ENCODE measurements at places on chromosomes 6 and 20. TPM values are rescaled to one million over a fixed set of nuclear protein-coding genes. Genes with fewer than 3 reads are reported as not detected.
A peak's percentile ranks its signal among the peaks of the same experiment; 100 is the strongest.

DNA sequence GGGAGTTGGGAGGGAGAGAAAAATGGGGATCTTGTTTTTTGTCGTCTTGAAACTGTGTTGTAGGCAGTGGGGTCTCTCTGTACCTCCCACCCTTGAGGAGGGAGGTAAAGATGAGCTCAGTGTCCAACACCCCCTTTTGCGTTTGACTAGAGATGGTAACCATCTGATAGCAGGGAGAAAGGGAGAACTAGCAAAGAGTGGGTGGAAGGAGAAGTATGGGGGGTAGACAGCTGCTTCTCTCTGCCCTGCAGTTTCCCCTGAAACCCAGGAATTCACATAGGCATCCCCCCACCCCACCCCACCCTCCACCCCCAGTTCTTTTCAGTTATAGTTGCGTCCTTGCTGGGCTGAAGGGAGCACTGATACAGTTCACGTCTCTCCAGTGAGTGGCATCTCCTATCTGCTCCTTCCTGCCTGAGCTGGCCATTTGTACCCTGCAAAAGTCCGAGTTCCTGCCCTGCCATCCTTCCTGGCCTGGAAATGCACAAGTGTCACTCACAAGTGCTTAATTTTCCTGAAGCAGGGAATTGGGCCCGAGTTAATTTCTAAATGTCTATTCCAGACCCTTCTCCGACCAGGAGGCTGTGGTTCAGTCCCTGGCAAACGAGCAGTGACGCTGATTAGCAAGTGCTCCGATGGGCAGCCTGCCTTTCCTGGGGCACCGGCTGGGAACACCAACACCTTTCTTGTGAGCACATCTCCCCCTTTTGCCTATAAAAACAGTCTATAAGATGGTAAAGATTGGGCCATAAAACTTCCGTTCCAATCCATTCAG is 1.5 kb downstream of the SIRPA start:
- H3K27me3 ChIP-seq, result peaks cover 11% of the 10 kb centered on the region
- no peak for DNase-seq
- H3K27ac ChIP-seq, result peak overlapping the region; percentile 80

GRCh38 chr20:50758992-50759391 is 27.6 kb downstream of the PARD6B start:
- H3K4me3 ChIP-seq, result no peak overlapping the region
- H3K27me3 ChIP-seq, result no peaks in the 10 kb centered on the region
- H3K27ac ChIP-seq, result no peak overlapping the region
- peaks cover 24% of the 10 kb centered on the region for H3K4me1 ChIP-seq
- H3K36me3 ChIP-seq, result no peaks in the 10 kb centered on the region
- DNase-seq, result no peak

- no peak overlapping the region for H3K27ac ChIP-seq
- no peak for DNase-seq
- no peaks in the 10 kb centered on the region for H3K27me3 ChIP-seq
- no peaks in the 10 kb centered on the region for H3K4me1 ChIP-seq
- no peak overlapping the region for H3K4me3 ChIP-seq
- H3K36me3 ChIP-seq, result no peaks in the 10 kb centered on the region
Observed at GRCh38 chr6:77337392-77337791, 125.9 kb downstream of the HTR1B start.

GRCh38 chr20:8860011-8860495 is 208.8 kb upstream of the PLCB4 start:
- no peak for DNase-seq
- H3K36me3 ChIP-seq, result no peaks in the 10 kb centered on the region
- H3K27ac ChIP-seq, result no peak overlapping the region
- H3K4me1 ChIP-seq, result no peaks in the 10 kb centered on the region
- H3K4me3 ChIP-seq, result no peak overlapping the region

SLC26A8 gene
- not detected for total RNA-seq

DNA sequence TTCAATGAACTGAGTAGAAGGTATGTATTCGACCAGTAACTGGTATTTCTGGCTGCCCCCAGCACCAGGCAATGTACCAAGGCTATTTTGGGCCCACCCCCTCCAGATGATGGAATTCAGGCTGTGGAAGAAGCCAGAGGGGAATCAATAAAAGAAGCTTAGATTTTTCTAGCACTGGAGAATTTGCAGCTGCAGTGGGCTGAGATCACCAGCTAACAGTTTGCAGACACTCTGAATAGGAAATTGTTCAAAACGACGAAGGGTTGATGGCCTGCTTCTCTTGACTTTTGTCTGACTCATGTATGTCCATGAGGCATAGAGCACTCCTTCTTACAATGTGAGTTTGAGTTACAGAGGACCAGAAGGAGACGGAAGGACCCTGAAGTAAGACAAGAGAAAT is 32.4 kb upstream of the FBXO9 start:
- H3K27me3 ChIP-seq, result no peaks in the 10 kb centered on the region
- no peak overlapping the region for H3K4me3 ChIP-seq
- DNase-seq, result no peak
- no peaks in the 10 kb centered on the region for H3K4me1 ChIP-seq
- peaks cover 8% of the 10 kb centered on the region for H3K36me3 ChIP-seq

LRRC1 gene
- total RNA-seq, result 151 TPM

DNA sequence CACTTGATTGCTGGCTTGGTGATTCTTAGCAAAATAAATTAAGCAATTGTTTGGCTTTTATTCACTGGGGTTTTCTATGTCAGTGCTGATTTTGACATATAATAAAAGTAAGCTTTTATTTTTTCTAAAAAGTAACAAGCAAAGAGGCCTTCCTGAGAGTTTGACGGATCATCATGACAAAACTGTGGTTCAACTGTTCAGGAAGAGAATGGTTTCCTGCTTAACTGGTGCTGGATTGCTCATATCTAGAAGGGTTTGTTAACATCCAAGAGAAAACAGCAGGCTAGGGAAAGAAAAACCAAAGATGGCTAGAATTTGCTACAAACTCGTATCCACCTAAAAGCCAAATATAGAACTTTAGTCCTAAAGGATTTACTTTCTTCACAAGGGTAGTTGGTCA is 21.2 kb downstream of the SERPINB1 start:
- H3K27me3 ChIP-seq, result no peaks in the 10 kb centered on the region
- H3K36me3 ChIP-seq, result no peaks in the 10 kb centered on the region
- no peak overlapping the region for H3K27ac ChIP-seq
- H3K4me1 ChIP-seq, result peaks cover 61% of the 10 kb centered on the region
- H3K4me3 ChIP-seq, result no peak overlapping the region
- DNase-seq, result no peak

- no peaks in the 10 kb centered on the region for H3K27me3 ChIP-seq
- no peak for DNase-seq
- no peak overlapping the region for H3K4me3 ChIP-seq
- H3K36me3 ChIP-seq, result no peaks in the 10 kb centered on the region
Observed at GRCh38 chr6:162900503-162900902, 172.7 kb downstream of the PACRG start.

GRCh38 chr6:165119231-165120020 is 190.0 kb downstream of the C6orf118 start:
- no peak for DNase-seq
- H3K4me1 ChIP-seq, result no peaks in the 10 kb centered on the region

DNA sequence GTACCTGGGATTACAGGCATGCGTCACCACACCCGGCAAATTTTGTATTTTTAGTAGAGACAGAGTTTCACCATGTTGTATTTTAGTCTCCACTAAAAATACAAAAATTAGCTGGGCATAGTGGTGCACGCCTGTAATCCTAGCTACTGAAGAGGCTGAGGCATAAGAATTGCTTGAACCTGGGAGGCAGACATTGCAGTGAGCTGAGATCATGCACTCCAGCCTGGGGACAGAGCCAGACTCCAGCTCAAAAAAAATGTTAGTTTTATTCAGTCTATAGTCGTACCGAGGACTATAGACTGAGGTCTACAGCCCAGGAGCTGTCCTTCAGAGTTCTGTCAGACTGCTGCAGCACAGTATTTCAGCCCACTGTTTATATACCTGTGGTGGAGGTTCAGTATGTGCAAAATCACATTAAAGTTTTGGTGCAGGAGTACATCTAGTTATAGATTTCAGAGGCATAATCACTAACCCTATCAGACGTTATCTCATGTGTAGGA is 3.6 kb upstream of the CASP8AP2 start:
- peaks cover 13% of the 10 kb centered on the region for H3K4me1 ChIP-seq
- H3K4me3 ChIP-seq, result no peak overlapping the region
- no peak for DNase-seq
- peak overlapping the region; percentile 4 for H3K27ac ChIP-seq
- H3K36me3 ChIP-seq, result no peaks in the 10 kb centered on the region

IL20RA gene
- 7.4 TPM for total RNA-seq

- no peak overlapping the region for H3K4me3 ChIP-seq
- DNase-seq, result no peak
- H3K36me3 ChIP-seq, result no peaks in the 10 kb centered on the region
- H3K27ac ChIP-seq, result no peak overlapping the region
- H3K4me1 ChIP-seq, result no peaks in the 10 kb centered on the region
Observed at GRCh38 chr6:54140811-54141210, 29.6 kb downstream of the MLIP start.

DNA sequence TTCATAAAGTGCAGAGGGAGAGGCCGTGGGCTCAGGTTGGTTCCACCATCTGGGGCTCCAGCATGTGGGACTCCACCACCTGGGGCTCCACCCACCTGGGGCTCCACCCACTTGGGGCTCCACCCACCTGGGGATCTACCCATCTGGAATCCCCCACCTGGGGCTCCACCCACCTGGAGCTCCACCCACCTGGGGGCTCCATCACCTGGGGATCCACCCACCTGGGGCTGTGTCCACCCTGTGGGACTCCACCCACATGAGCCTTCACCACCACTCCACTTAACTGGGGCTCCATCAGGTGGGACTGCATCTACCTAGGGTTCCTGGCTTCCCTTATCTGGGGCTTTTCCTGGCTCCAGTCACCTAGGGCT is 226.0 kb upstream of the CDYL start:
- H3K27me3 ChIP-seq, result no peaks in the 10 kb centered on the region
- H3K4me3 ChIP-seq, result no peak overlapping the region
- no peaks in the 10 kb centered on the region for H3K4me1 ChIP-seq
- H3K36me3 ChIP-seq, result no peaks in the 10 kb centered on the region
- DNase-seq, result no peak
- no peak overlapping the region for H3K27ac ChIP-seq

TMEM14A gene
- not detected for total RNA-seq

BEND6 gene
- total RNA-seq, result not detected

DNA sequence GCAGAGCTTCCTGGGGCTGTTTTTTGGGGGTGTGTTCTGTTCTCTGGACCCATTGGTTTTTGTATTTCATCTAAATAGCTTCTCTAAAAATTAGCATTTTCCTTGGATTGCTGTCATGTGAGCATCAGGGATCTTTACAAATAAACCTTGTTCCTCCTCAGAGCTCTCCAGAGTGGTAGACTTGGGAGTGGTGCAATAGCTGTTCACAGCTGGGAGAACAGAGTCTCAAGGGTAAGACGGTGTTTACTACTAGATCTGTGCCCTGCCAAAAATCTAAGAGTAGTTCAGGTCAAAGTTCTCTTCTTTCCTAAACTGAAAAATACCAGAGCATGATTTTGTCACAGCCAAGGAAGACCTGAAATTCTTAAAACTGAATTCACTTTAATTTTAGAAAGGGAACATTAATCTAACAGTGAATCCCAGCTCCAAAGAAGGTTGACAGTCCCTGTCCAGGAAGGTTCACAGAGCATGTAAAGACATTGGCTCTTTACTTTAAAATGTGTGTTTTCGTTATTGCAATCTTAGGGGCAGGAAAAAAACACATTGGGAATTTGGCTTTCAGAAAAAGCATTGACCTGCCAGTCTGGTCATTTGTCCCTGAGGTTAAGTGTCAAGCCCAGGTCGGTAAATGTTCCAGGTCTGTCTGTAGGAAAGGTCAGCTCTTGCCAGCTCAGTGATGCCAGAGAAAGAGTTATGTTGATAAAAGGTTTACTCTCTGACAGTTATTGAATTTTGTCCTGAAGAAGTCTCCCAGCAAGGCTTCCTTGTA is 43.3 kb downstream of the VAPB start:
- no peaks in the 10 kb centered on the region for H3K27me3 ChIP-seq
- H3K4me3 ChIP-seq, result no peak overlapping the region
- no peaks in the 10 kb centered on the region for H3K36me3 ChIP-seq

- peaks cover 5% of the 10 kb centered on the region for H3K4me1 ChIP-seq
- DNase-seq, result no peak
- peaks cover 83% of the 10 kb centered on the region for H3K27me3 ChIP-seq
- H3K4me3 ChIP-seq, result peak overlapping the region; percentile 17
- no peaks in the 10 kb centered on the region for H3K36me3 ChIP-seq
- H3K27ac ChIP-seq, result no peak overlapping the region
Observed at GRCh38 chr6:26331218-26332073, 33.6 kb upstream of the BTN3A2 start.

- H3K36me3 ChIP-seq, result no peaks in the 10 kb centered on the region
- H3K4me3 ChIP-seq, result no peak overlapping the region
- no peaks in the 10 kb centered on the region for H3K27me3 ChIP-seq
- H3K4me1 ChIP-seq, result no peaks in the 10 kb centered on the region
- H3K27ac ChIP-seq, result no peak overlapping the region
Observed at GRCh38 chr6:96157018-96157565, 141.3 kb downstream of the FUT9 start.

GABRR1 gene
- not detected for total RNA-seq

GRCh38 chr6:122839472-122839871 is 50.4 kb downstream of the SMPDL3A start:
- H3K4me1 ChIP-seq, result no peaks in the 10 kb centered on the region
- H3K36me3 ChIP-seq, result no peaks in the 10 kb centered on the region
- H3K4me3 ChIP-seq, result no peak overlapping the region
- no peak overlapping the region for H3K27ac ChIP-seq
- DNase-seq, result peak; percentile 68

CEP250 gene
- 28.3 TPM for total RNA-seq

- H3K36me3 ChIP-seq, result no peaks in the 10 kb centered on the region
- DNase-seq, result no peak
- H3K27me3 ChIP-seq, result no peaks in the 10 kb centered on the region
Observed at GRCh38 chr6:49257549-49257948, 205.5 kb downstream of the MMUT start.

DNA sequence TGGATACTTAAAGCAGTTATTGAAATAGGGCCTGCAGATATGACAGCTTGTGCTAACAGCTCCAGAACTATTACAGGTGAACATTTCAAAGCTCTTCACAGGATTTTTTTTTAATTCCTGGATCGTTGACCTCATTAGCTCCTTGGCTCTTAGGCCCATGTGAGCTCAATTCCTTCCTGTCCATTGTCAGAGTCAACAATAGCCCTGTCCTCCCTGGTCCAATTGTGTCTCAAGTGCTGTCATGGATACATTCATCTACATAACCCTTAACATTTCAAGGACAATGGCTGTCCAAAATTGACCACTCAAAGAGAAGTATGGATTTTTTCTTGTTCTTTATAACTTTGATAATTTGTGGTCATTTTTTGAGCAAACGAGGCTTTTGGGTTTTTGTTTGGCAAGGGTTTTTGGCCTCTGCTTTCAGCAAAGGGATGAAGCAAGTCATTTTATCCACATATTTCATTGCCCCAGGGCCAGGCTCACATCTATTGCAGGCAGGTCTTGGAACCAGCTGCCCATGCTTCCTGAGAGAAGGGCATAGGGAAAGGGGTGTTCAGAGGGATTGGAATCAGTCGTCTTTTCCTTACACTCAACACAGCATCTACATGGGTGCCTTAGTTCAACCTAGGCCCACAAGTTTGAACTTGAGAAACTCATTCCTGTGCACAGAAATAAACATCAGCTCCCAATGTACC is 282.1 kb downstream of the TPBG start:
- H3K27ac ChIP-seq, result no peak overlapping the region
- no peaks in the 10 kb centered on the region for H3K4me1 ChIP-seq
- H3K27me3 ChIP-seq, result no peaks in the 10 kb centered on the region
- DNase-seq, result no peak

Data from transverse colon (tissue), 4 donors.